ENCODE measurements at places on chromosomes 11 and 22. TPM values are rescaled to one million over a fixed set of nuclear protein-coding genes. Genes with fewer than 3 reads are reported as not detected.

The ZBTB16 gene
- not detected for total RNA-seq

The C11orf91 gene
- total RNA-seq = not detected

The TPBGL gene
- not detected for total RNA-seq

The POU2F3 gene
- not detected for total RNA-seq

The OR6T1 gene
- not detected for total RNA-seq

The DHCR7 gene
- 13.6 TPM for total RNA-seq

The ZW10 gene
- total RNA-seq = 21.6 TPM

The OR56A1 gene
- total RNA-seq = not detected

DNA sequence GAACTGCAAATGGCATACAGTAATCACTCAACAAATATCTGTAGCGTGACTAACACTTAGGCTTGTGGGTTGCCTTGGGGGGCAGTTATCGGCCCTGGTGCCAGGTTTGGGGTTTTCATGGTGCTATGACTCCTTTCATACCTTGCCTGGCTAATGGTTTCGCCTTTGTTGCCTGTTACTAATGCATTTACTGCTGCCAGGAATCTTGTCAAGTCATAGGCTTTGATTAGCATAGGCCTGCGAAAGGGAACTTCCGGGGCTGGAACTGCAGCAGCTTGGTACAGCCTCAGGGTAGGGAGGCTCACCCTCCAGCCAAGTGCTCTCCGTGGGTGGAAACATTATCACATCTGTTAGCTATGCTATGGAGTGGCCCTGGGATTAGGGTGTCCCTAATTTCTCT lies 13.2 kb downstream of the SLC25A18 start:
- DNase-seq = peak; percentile 99
- H3K36me3 ChIP-seq = no peaks in the 10 kb centered on the region
- peak overlapping the region; percentile 73 for H3K27ac ChIP-seq
- H3K4me1 ChIP-seq = peaks cover 20% of the 10 kb centered on the region
- no peaks in the 10 kb centered on the region for H3K27me3 ChIP-seq

- DNase-seq = peak; percentile 42
- H3K36me3 ChIP-seq = 0 out of 2 replicates have a peak, but pooled peaks cover 4% of the 10 kb centered on the region
- H3K27me3 ChIP-seq = no peaks in the 10 kb centered on the region
- peak overlapping the region; percentile 97 for H3K27ac ChIP-seq
These were observed 1.1 kb downstream of the PRDX5 start for GRCh38 chr11:64318766-64319761.

- H3K27me3 ChIP-seq = no peaks in the 10 kb centered on the region
- H3K36me3 ChIP-seq = no peaks in the 10 kb centered on the region
- no peak overlapping the region for H3K4me3 ChIP-seq
- no peak for DNase-seq
- H3K4me1 ChIP-seq = peaks cover 6% of the 10 kb centered on the region
These were observed 72.7 kb upstream of the PITPNB start for GRCh38 chr22:27991586-27992293.

- H3K36me3 ChIP-seq = peaks cover 26% of the 10 kb centered on the region
- DNase-seq = no peak
- no peak overlapping the region for H3K4me3 ChIP-seq
- H3K27me3 ChIP-seq = no peaks in the 10 kb centered on the region
- H3K27ac ChIP-seq = no peak overlapping the region
- no peaks in the 10 kb centered on the region for H3K4me1 ChIP-seq
These were observed 9.3 kb downstream of the HINFP start for GRCh38 chr11:119130662-119131061.

GRCh38 chr11:131099013-131099412 lies 182.7 kb upstream of the SNX19 start:
- no peak overlapping the region for H3K4me3 ChIP-seq
- H3K27ac ChIP-seq = peak overlapping the region; percentile 62
- no peaks in the 10 kb centered on the region for H3K36me3 ChIP-seq
- H3K27me3 ChIP-seq = no peaks in the 10 kb centered on the region
- peaks cover 16% of the 10 kb centered on the region for H3K4me1 ChIP-seq
- DNase-seq = peak; percentile 80

- 0 out of 2 replicates have a peak, but pooled peaks cover 4% of the 10 kb centered on the region for H3K4me1 ChIP-seq
- no peak for DNase-seq
- H3K4me3 ChIP-seq = no peak overlapping the region
- no peaks in the 10 kb centered on the region for H3K27me3 ChIP-seq
- no peaks in the 10 kb centered on the region for H3K36me3 ChIP-seq
These were observed 767.5 kb downstream of the NTM start for GRCh38 chr11:132137981-132138313.

DNA sequence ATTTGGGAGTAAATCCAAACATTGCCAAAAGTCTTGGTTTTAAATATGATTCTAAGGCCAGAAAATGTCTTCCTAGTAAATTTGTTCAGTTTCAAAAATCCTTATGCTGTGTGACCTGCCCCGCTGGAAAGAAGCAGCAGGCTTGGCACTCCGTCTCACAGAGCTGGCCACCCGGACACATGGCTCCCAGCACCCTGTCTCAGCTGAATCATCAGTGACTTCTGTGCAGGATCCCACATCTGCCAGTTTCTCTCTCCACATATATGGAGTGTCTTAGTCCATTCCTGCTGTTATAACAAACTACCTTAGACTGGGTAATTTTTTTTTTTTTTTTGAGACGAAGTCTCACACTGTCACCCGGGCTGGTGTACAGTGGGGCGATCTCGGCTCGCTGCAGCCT lies 356.7 kb downstream of the TBC1D22A start:
- no peaks in the 10 kb centered on the region for H3K36me3 ChIP-seq
- no peaks in the 10 kb centered on the region for H3K27me3 ChIP-seq
- no peak for DNase-seq
- no peak overlapping the region for H3K27ac ChIP-seq
- H3K4me3 ChIP-seq = no peak overlapping the region

DNA sequence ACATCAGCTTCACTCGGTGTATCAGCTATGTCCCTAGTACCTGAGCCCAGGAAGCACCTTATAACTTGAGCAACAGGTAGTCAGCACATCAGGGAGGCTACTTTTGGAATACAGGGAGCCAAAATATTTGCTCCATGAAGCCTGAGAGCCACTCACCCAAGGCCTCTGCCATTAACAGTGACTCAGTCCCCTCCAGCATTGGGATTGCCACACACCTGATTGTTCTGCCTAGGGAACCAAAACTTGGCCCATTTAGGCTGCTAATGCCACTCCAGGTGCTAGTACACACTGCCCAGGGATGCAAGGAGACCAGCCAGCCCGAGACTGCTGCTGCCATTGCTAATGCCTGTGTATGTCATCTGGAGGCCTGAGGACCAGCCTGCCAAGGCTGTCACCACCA lies 773.6 kb upstream of the TENM4 start:
- H3K4me1 ChIP-seq = no peaks in the 10 kb centered on the region
- no peak overlapping the region for H3K27ac ChIP-seq
- no peak overlapping the region for H3K4me3 ChIP-seq

DNA sequence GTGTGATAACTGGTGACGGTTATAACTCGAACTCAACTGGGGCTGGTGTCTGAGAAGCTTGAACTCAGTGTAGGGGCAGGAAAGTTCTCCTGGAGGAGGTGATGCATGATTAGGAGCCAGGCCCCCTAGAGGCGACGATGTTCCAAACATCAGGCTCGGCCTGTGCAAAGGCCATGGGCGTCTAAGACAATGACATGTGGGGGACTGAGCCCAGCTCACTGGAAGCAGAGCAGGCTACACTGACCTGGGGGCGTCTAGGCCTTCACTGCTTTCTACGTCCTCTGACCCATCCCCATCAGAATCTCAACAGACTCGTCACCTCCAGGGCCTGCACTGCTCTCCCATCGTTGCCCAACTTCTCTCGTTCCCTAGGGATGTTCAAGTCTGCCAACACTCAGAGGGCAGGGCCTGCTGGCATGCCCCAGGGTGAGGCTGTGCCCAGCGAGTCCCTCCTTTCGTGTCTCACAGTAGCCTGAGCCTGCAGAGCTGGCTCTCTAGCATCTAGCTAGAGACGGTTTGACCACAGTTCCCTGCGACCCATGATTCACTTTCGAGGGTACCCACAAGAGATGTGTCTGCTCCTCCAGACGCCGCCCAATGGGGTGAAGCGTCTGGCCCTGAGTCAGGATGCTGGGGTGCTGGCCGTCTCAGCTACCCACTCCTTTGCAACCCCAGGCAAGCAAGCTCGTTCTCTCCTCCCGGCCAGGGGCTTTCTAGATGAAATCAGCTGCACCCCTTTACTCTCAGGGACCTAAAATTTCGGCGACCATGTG lies 1.1 kb upstream of the ATG16L2 start:
- H3K27ac ChIP-seq = peak overlapping the region; percentile 96
- peak overlapping the region; percentile 86 for H3K4me3 ChIP-seq
- 0 out of 2 replicates have a peak, but pooled peaks cover 7% of the 10 kb centered on the region for H3K36me3 ChIP-seq
- no peaks in the 10 kb centered on the region for H3K27me3 ChIP-seq

DNA sequence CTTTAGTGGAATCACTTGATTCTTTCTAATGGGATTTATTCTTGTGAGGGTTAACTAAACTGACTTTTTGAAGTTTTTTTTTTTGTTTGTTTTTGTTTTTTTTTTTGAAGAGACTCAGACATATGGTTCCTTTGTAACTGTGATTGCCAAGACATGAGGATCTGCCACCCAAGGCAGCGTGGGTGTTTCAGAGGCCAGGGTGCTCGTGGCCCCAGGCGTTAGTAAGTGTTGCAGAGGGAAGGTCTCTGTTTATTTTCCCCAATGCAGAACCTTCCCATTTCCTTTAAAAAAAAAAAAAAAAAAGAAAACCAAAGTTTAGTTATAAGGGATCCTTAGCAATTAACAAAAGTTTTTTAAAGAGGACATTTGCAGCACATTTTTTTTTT lies 94.8 kb downstream of the CTTN start:
- no peak overlapping the region for H3K27ac ChIP-seq
- DNase-seq = no peak

DNA sequence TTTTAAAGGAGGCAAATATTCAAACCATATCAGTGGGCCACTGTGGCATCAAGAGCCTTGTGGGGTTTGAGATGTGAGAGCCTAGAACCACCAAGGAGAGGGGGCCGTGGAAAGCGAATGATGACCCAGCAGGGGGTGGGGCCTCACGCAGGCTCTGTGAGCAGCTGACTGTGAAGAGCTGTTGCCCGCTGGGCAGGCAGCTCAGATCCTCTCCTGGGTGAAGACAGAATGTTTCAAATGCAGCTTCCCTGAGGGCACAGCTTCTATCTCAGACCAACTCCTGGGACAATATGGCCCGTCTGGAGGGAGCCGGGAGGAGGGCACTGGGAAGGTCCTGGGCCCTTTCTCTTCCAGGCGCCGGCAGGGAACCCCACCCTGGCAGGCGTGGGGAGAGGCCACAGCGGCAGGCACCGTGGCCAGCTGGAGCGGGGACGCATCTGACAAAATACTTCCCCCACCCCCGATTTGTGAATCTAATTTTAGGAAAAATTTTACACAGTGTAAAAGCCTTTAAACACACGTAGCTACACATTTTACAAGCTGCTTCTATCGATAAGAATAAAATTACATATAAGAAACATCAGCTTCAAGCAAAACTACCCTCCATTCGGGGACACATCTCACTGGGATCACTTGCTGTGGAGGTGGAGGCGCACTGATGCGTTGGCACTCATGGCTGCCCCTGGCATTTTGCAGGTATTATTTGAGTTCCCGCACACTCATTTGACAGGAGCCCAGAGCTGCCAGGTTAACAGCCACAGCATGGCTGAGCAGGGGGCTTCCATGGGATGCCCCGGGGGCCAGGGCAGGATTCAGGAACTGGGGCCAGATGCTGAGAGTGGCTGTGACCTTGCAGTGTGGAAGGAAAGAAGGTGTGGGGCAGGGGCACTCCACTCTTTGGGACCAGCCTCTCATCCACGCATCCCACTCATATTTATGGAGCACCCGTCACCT lies 40.3 kb downstream of the PARVG start:
- no peak for DNase-seq
- H3K4me1 ChIP-seq = no peaks in the 10 kb centered on the region
- H3K36me3 ChIP-seq = no peaks in the 10 kb centered on the region
- peaks cover 25% of the 10 kb centered on the region for H3K27me3 ChIP-seq
- H3K27ac ChIP-seq = no peak overlapping the region

GRCh38 chr11:84626256-84626655 lies 1000.9 kb downstream of the DLG2 start:
- H3K4me3 ChIP-seq = no peak overlapping the region
- peak; percentile 31 for DNase-seq
- H3K4me1 ChIP-seq = no peaks in the 10 kb centered on the region

DNA sequence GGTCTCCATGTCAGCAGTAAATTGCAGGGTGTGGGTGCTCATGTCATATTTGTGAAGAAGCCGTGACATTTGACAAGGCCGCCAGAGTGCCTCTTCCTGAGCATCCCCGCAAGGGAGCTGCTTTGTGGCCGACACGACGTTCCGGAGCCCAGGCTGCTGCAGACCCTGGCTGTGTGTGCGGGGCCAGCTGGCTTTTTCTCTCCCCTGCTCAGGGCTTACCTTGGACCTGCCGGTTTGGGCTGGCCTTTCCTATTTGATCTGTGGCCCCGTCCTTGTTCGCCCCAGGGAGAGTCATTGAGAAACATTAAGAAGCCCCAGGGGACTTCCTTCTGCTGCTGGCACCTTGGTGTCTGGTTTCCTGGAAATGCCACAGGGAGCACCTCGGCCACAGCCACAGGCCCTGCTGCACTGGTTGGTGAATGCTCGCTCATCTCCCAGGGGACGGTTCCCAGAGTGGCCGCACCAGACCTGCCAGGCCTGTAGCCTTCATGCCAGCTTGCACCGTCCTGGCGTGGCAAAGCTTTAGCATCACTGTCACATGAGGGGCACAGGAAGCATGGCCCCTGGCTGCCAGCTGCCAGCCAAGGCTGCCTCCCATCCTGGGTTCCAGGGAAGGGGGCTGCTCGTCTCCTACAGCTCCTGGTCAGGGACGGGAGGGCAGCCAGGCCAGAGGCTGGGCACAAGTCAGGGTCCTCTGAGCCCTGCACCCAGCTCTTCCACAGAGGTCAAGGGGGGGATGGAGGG lies 5.4 kb downstream of the GRK2 start:
- no peak overlapping the region for H3K4me3 ChIP-seq
- DNase-seq = no peak
- no peaks in the 10 kb centered on the region for H3K36me3 ChIP-seq
- no peak overlapping the region for H3K27ac ChIP-seq

DNA sequence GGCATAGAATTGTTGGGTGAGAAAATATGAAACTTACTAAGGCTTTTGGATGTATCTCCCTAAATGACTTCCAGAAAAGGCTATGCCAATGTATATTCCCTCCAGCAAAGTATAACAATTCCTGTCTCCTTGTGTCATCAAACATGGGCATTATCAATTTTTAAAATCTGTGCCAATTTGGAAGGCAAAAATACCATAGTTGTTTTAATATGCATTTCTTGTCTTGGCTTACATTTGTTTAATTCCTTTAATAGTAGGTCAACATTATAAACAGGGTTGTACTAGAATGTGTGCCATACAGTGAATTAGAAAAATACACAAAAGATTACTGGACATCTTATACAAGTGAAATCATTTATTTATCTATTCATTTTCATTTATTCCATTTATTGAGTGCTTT lies 41.6 kb downstream of the DCUN1D5 start:
- no peaks in the 10 kb centered on the region for H3K27me3 ChIP-seq
- H3K36me3 ChIP-seq = 0 out of 2 replicates have a peak, but pooled peaks cover 3% of the 10 kb centered on the region
- H3K27ac ChIP-seq = no peak overlapping the region
- peaks cover 27% of the 10 kb centered on the region for H3K4me1 ChIP-seq

- H3K27ac ChIP-seq = no peak overlapping the region
- H3K36me3 ChIP-seq = no peaks in the 10 kb centered on the region
- H3K27me3 ChIP-seq = no peaks in the 10 kb centered on the region
- H3K4me1 ChIP-seq = no peaks in the 10 kb centered on the region
These were observed 277.5 kb downstream of the CTTN start for GRCh38 chr11:70675697-70676374.

Data from GM23248 (cell line).